ENCODE measurements at places on chromosomes 12 and 14.
A peak's percentile ranks its signal among the peaks of the same experiment; 100 is the strongest.

DNA sequence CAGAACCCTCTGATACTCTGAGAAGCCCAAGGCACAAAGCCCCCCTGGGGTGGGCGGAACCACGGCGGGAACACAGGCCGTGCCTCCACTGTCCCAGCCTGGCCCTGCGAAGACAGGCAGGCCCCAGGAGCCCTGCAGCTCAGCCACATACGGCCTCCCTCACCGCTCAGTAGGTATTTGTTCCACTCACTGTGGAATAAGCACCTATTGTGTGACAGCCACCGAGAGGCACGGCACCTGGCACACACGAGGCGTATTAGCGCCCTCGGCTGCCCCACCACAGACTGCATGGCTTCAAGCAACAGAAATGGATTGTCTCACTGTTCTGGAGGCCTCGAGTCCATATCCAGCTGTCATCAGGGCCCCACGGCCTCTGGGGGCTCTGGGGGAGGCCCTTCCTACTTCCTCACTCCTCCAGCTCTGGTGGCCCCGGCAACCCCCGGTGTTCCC lies 66.3 kb downstream of the NCOR2 start:
- DNase-seq = no peak

- no peak for DNase-seq
Measured at GRCh38 chr14:21309238-21309636, 29.4 kb downstream of the RPGRIP1 start.

- DNase-seq = no peak
Measured at GRCh38 chr14:51806026-51807023, 54.1 kb upstream of the GNG2 start.

DNA sequence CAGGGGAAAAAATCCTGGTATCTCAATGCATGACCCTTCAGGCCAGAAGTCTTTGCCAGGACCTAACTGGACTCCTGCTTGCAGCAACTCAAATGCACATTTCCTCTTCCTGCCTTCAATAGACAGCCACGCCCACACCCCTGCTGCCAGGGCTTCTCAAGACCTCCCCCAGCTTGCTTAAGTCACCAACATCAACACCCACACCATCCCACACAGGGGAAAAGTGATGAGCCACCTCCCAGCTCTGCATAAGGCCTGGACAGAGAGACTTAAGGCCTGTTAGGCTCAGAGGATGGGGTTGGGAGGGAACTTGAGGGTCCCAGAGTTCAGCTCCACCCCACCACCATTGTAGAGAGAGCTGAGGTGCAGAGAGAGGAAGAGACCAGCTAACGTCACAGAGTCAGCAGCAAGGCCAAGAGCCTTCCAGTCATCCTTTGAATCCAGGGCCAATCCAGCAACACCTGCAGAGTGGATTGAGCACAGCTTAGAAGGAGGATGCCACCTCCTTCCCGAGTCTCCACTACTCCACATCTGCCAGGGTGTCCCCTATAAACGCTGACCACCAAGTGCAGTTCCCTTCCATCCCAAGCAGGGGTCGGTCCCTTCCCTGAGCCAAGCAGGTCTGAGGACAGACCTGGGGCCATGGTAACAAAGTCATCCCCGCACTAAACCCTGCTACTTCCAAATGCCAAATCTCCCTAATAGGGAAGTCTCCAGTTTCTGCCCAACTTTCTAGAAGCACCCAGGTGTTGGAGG lies 50.0 kb downstream of the KDM2B start:
- DNase-seq = peak; percentile 76

- DNase-seq = no peak
Measured at GRCh38 chr14:105471297-105471821, 3.3 kb upstream of the CRIP2 start.

- DNase-seq = no peak
Measured at GRCh38 chr12:58211211-58211610, 269.8 kb downstream of the ATP23 start.

DNA sequence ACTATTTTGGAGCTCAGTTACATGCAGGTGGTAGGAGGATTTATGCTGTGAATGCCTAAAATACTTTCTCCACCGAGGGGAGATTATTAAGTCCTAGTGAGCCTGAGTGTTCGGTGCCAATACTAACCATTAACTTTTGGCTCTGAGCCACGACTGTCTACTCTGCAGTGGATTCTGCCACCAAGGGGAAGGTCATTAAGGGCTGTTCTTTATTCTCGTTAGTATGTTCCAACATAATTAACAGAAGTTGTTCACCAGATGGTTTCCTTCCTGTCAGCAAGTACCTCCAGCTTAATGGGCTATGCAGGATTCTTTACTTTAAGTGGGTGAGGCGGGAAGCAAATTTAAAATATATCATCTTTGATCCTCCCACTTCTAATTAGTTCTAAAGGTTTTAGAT lies 326.3 kb downstream of the BMP4 start:
- DNase-seq = no peak

DNA sequence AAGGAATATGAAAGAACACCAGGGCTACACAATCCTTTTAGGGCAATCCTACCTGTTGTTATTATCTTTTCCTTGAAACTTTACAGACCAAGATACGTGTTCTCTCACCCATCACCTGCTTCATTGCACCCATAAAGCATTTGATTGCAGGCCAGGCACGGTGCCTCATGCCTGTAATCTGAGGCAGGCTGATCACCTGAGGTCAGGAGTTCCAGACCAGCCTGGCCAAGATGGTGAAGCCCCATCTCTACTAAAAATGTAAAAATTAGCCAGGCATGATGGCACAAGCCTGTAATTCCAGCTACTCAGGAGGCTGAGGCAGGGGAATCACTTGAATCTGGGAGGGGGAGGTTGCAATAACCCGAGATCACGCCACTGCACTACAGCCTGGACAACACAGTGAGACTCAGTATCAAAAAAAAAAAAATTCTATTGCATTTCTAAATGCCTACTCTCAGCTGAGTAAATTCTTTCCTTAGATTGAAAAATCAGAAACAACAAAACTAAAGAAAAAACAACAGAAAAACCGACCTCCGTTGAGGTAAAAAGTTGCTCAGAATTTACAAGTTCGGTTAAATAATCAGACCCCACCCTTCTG lies 183.7 kb upstream of the TMEM132C start:
- DNase-seq = no peak

DNA sequence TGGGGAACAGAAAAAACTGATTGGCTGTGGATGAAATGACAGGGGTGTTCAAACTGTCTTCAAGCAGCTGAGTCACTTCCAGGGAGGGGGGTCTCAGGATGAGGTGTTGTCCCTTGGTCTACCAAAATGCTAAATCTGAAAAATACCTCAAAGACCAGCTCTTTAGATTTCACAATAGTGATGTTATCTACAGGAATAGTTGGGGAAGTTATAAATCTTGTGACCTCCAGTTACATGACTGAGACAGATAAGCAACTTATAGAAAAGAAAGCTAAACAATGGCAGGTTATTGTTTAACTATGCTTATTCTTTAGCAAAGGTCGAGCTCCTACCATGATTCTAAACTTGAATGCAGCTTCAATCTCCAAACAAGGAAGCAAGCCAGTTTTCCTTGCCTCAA lies 125.4 kb downstream of the SYT10 start:
- no peak for DNase-seq

GRCh38 chr12:18074001-18074400 lies 16.0 kb downstream of the RERGL start:
- DNase-seq = no peak

GRCh38 chr12:122868471-122869177 lies 27.3 kb downstream of the VPS37B start:
- DNase-seq = no peak

DNA sequence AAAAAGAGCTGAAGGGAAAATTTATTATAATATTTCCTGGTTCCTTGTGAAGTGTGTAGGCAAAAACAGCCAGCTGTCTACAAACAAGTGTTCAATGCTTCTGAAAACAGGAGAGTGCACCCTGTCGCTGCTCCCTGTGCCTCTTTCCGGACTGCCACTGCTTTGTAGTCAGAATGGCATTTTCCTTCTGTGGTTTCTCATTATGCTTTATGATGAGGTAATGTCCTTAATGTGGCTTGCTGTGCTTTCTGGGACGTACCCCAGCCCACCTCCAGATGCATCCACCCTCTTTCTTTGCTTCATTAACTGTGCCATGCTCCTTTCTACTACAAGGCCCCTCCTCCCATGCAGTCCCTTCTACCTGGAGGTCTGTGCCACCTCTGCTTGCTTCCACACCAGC lies 148.1 kb downstream of the SYT1 start:
- no peak for DNase-seq

DNA sequence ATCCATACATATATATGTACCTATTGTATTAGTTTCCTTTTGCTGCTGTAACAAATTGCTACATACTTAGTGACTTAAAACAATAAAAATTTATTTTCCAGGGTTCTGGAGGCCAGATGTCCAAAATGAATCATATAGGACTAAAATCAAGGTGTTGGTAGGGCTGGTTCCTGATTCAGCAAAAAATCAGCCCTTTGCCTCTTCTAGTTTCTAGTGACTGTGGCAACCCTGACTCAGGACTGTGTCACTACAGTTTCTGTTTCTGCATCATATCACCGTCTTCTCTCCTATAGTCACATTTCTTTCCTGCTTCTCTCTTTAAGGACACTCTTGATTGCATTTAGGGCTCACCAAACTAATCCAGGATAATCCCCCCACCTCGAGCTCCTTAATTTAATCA lies 386.3 kb upstream of the TBX3 start:
- DNase-seq = no peak

- DNase-seq = no peak
Measured at GRCh38 chr12:99957866-99958466, 26.8 kb downstream of the ANKS1B start.

GRCh38 chr12:126247936-126248335 lies 1182.7 kb downstream of the AACS start:
- DNase-seq = no peak

DNA sequence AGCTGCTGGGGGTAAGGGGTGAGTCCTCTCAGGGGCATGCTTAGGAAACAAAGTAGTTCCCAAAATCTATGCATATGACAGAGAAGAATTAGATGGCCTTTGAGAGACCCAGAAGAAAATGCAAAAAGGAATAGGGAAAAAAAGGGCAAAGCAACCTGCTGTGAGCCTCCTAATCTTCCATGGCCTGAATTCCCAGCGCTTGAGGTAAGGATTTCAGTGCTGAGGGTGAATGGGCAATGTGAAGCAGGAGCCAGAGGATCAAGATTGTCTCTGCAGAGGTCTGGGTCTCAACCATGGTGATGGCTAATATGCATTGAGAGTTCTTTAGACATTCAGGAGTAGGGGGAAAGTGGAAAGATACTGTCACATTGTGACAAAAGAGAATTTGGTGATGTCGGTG lies 31.5 kb downstream of the GPR65 start:
- no peak for DNase-seq

DNA sequence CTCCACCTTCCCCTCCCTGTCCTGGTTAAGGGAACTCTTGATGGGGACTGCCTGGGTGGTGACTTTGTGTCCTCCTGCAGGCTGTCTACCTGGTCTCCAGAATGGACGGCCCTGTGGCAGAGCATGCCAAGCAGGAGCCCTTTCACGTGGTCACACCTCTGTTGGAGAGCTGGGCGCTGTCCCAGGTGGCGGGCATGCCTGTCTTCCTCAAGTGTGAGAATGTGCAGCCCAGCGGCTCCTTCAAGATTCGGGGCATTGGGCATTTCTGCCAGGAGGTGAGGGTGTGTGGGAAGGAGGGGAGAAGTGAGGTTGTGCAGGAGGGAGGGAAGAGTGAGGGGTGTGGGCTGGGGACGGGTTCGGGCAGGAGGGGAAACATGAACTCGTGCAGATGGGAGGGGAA lies 5.7 kb downstream of the SDSL start:
- DNase-seq = no peak

DNA sequence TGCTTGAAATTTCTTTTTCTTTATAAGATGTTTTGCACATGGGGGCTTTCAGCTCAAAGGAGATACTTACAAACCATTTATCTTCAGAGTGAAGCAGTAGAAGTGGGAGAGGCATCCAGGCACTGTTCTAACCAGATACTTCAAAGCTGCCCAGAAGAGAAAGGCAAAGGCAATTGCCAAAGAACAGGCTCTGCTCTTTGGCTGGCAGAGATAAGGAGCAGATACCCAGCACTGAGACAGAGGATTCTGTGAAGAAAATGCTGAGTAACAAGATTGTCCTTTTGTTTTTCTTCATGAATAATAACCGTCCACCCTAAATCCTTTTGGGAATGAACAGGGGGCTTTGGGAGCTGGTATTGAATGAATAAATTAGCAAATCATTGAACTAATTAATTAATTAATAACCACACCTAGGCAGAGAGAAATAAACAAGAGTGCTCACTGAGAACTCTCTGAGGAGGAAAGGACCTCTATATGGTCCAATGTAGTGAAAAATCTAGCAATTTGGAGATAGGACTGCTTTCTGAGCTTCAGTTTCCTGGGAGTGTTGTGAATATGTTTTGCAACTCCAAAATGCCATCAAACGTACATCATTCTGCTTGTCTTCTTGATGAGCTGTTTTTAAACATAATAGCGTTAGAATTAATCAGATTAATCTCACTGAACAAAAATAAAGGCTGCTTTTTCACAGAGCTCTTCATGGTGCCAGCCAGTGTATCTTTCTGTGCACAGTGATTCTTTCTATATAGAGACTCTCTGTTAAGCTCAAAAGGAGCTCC lies 192.8 kb upstream of the AMIGO2 start:
- DNase-seq = no peak

- no peak for DNase-seq
Measured at GRCh38 chr12:23662966-23663365, 286.5 kb downstream of the SOX5 start.

- DNase-seq = no peak
Measured at GRCh38 chr12:114711689-114712152, 27.7 kb upstream of the TBX3 start.

DNA sequence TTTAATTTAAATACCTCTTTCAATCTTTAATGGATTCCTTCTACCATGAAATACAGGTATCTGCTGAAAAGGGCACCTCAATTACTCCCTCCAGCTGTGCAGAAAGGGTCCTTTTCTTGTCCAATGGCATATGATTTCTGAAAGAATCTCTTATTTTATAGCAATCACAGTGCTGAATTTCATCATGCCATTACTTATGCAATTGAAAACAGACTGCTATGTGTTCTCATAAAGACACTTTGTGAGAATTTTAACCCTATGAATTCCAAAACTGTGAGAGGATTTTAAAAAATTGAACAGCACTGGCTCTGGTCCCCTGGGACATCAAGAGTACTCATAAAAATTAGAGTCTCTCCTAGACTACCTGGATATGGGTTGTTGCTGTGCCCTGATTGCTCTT lies 45.9 kb upstream of the CNOT2 start:
- DNase-seq = no peak

GRCh38 chr12:118059341-118060191 lies 1.4 kb downstream of the WSB2 start:
- DNase-seq = no peak

DNA sequence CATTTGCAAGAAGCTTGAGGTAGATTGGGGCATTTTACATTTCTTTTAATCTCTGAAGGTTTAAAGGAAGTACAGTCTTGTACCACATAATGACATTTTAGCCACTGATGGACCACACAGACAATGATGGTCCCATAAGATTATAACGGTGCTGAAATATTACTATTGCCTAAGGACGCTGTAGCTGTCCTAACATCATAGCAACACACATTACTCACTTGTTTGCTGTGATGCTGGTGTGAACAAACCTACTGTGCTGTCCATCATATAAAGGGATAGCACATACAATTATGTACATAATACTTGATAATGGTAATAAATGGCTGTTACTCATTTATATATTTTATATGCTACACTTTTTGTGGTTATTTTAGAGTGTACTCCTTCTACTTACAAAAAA lies 127.1 kb upstream of the CPNE8 start:
- DNase-seq = no peak

GRCh38 chr12:94401326-94401725 lies 58.3 kb downstream of the CEP83 start:
- no peak for DNase-seq

Data from stimulated activated CD8-positive, alpha-beta memory T cell treated with anti-CD3 and anti-CD28 coated beads, Interleukin-4, amount 100 ng/mL, for 48 hours (primary cell).